ENCODE measurements at places on chromosomes 2 and 18.

GRCh38 chr2:118689456-118689855 is 158.0 kb downstream of the EN1 start:
- no peak for DNase-seq

DNA sequence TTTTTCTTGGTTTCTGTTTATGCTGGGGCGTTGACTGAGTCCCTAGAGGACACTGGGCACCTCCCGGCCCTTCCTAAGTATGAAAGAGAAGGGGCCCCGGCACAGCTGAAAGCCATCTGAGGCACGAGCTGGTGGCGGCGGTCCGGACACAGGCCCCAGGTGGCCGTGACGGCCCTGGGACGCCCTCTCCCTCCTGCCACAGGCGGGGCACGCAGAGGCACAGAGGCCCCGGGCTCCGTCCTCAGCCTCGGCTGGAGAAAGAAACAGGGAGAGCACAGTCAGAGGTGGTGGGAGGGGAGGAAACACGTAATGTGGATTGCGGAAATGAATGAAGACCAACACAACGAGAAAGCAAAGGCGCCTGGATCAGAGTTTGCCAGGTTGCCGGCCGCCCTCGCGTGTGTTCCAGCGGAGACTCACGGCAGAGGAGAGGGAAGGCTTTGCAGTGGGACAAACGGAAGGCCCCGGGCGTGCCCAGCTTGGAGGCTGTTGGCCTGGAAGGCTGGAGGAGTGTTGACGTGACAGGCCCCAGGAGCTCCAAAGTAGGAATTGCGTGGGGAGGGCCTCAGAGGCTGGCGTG is 119.1 kb downstream of the PTGR3 start:
- DNase-seq: no peak

GRCh38 chr18:10453806-10454680 is at the start of gene APCDD1:
APCDD1 (plus strand) TSS chr18:10454635; CDS start chr18:10454982, 347 bp downstream.
- no peak for DNase-seq

DNA sequence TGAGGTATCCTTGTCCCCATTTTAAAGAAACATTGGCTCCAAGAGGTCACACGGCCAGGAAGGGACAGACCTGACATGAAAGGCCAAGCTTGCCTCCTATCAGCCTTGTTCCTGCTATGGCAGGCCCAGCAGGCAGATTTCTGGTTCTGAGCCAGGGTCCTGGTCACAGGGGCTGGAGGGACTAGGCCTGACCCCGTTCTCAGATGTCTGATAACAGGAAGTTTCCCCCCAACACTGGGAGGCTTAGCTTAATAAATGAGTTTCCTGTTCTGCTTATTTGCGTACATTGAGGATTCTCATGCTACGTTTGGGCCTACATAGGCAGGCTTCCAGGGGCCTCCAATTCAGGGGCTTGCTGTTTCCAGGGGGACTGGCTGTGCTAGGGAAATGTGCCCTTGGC is 107.8 kb upstream of the LTBP1 start:
- no peak for DNase-seq

DNA sequence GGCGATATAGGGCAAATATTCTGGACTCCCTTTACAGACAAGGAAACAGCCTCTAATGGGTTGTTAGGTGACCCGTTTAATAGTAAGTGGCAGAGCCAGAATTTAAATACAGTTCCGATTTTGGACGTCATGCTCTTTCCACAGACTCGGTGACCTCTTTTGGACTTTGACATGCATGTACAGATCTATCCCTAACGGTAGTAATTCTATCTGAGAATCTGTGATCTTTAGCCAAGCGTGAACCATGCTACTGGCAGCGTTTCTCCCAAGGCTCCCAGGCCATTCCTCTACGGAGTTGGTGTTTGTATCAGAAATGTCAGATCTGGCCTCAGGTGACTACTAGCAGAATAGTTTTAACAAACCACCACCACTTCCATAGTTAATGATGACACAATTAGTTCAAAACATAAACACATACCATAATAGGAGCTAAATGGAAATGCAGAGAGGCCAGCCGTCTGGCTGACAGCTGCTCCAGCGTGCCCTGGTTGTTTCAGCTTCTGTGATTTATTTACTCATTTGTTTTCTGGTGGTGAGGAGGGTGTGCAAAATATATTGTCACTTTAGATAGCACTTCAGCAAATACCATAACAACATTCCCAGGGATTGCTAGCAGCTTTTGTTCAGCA is 304.6 kb upstream of the LYPD1 start:
- no peak for DNase-seq

GRCh38 chr2:114614592-114614991 is 172.2 kb downstream of the DPP10 start:
- no peak for DNase-seq

DNA sequence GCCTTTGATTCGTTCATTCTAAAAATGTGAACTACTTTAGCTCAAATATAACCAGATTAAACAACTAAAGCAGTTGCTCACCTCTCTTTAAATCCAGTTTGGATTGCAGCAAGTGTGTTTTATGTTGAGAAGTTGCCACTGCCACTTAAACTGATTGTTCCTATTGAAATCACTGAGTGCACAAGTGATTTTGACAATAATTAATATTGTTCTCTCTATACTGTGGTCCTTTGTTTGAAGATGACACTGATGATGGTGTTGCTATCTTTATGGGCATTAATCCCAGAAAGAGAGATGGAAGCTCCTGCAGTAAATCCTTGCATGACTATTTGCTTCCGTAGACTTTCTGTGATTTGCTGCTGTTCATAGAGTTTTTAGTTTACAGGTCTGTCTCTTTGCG is 251.4 kb upstream of the ZEB2 start:
- DNase-seq: no peak
